Transverse colon (tissue), 4 donors: ENCODE measurements at places on chromosomes 3 and 15. TPM values are rescaled to one million over a fixed set of nuclear protein-coding genes. Genes with fewer than 3 reads are reported as not detected.
A peak's percentile ranks its signal among the peaks of the same experiment; 100 is the strongest.

DNA sequence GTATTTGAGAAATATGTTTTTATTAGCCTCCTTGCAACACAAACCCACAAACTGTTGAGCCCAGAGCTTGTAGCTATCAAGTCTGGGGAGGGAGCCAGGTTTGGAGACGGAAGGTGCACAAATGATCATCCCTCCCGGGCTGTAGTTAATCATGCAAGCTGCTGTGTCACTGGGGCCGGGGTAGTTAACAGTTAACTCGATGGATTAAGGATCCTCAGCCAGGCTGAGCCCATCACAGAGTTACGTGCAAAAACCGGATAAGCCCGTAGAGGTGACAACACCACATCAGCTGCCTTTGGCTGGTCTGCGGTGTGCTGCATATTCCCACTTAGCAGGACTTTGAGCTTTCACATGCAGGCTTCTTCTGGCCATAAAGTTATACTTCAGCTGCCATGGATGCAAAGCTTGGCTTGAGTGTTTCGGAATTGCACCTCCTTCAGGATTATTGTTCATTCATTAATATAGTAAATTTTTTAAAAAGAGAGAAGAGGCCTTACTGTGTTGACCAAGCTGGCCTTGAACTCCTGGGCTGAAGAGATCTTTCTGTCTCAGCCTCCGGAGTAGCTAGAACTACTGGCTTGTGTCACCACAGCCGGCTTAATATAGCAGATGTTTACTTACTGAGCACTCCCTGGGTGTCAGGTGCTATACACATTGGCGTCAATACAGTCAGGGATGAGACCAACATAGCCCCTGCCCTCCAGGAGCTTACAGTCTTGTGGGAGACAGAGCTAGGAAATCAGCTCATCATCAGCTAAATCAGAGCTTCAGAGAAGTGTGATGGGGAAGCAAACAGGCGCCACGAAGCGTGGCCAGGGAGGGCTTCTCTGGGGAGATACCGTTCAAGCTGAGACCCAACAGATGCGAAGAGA is 226.8 kb upstream of the BHLHE40 start:
- peak; percentile 64 for DNase-seq

THRB gene
- total RNA-seq = 9.8 TPM

GRCh38 chr3:159884661-159885402 is 103.8 kb upstream of the IL12A start:
- DNase-seq = no peak

SERPINI1 gene
- 1.5 TPM for total RNA-seq

DNA sequence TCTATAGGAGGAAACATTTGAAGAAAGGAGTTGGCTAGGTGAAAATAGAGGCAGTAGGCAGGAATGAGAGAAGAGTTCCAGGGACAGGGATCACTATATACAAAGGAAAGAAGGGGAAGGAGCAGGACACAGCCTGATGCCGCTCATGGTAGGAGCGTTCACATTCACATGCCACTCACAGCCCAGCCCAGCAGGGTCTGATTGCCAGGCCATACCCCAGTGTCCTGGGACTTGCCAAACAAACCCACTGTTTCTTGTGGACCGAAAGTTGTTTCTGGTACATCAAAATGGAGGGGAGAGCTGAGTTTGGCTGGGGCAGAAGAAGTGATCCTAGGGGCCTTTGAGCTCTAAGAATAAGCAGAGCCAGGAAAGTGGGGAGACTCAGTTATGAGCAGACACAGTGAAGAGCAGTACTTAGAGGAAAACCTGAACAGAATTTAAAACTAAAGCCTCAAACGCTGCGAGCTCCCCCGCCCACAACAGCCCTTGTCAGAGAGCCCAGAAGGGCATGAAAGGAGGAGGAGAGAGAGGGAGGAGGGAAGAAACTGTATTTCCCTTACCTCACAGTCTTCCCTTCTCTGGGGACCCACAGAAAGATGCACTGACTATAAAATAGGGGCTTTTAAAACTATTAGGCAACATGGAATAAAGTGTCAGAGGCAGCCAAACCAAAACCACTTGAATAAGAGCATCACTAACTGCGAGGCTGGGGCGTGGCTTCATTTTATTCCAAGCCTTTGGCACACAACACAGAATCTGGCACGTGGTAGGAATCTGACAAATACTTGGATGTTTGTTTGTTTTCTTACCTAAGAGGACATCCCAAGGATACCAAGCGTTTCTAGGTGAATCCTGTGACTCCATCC is 129.0 kb downstream of the RPL22L1 start:
- peak; percentile 13 for DNase-seq

CKMT1B gene
- 184 TPM for total RNA-seq

GRCh38 chr3:151402349-151402748 is 17.8 kb upstream of the P2RY12 start:
- no peak for DNase-seq

GRCh38 chr3:106588739-106589138 is 719.9 kb upstream of the CBLB start:
- DNase-seq = no peak

RPN1 gene
- total RNA-seq = 125 TPM

ADAMTS9 gene
- 16.1 TPM for total RNA-seq

DNA sequence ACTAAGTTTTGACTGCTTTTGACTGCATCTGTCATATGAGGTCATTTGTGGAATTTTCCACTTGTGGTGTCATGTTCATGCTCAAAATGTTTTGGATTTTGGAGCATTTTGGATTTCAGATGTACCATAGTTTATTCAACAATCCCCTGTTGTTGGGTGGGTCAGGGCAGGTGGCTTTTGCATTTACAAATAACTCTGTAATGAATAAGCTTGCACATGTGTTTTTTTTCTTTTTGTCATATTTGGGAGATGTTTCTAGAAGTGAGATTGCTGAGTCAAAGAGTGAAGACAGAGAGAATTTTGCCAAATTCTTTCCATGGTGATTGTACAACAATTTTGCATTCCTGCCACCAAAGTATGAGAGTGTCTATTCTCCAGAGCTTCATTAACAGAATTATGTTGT is 62.4 kb upstream of the ADPGK start:
- no peak for DNase-seq

- DNase-seq = no peak
Measured at GRCh38 chr15:45307230-45307924, 55.3 kb downstream of the SLC28A2 start.

DNA sequence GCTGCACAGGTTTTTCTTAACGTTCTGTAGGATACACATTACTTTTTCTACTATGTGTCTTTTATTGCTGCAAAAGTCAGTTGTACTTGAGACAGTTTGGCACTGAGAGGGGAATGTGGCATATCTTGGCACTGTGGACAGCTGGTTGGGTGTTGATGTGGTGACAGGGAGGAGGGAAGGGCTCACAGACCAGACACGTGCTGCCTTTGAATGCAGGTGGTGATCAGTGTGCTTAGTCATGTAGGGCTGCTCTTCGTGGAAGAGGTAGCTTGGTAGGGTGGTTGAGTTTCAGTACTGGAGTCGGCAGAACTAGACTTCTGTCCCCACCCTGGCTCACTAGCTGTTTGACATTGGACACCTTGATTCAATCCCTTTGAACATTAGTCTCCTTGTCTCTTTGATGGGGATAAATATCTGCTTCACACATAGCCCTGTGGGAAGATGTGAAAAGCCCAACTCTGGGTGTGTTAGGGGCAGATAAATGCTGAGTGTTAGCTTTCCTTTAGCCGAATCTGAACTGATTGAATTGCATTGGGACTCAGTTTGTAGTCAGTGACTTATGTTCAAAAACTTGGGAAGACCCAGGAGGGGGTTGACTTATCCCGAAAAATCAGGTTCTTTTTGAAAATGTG is 108.4 kb downstream of the PTPRG start:
- DNase-seq = peak; percentile 50

DNA sequence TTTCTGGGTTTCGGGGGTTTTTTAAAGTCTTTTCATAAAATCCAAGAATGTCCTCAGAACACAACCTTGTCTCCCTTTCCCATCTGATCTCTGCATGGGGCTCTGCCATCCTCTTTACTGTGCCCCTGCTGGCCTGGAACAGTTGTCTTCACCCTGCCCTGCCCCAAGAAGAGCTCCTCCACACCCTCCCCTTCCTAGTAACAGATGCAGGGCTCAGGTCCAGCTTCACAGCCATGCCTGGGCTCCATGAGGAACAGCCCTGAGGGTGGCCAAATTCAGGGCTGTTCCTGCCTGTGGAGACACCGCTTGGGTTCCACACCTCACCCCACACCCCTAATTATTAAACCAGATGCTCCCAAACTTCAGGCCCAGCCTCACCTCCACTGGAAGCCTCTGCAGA is 12.9 kb upstream of the ULK3 start:
- DNase-seq = no peak

DNA sequence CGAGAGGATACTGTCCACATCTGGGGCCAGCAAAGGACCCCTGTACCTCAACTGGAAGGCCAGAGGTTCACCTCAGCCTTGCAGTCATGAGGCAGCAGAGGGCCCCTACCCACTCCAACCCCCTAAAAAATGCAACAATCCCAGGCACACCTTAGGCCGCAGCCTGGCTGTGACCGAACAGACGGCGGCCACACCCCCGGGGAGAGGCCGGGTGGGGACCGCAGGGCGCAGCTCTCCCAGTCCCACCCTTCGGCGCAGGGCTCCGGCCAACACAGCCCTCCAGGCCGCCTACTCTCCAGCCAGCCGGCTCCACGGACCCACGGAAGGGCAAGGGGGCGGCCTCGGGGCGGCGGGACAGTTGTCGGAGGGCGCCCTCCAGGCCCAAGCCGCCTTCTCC is 457 bp upstream of the DNAJA4 start:
- peak; percentile 79 for DNase-seq

GRCh38 chr3:153305189-153305588 is 143.2 kb downstream of the RAP2B start:
- DNase-seq = no peak

DNA sequence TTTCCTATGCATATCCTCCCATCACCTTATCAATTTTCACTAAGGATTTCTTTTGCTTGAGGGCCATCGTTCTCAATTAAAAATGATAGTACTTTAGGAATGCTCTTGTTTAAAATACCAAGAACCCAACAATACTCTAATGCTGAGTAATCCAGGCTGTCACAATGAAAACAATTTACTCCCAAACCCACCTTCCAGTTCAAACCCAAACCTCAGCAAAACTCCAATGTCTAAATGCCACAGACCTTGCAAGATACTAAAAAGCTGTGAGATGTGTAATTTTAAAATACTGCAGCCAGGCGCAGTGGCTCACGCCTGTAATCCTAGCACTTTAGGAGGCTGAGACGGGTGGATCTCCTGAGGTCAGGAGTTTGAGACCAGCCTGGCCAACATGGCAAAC is 889.8 kb downstream of the ROBO1 start:
- no peak for DNase-seq

GRCh38 chr15:83913034-83913632 is 259.2 kb downstream of the ADAMTSL3 start:
- no peak for DNase-seq

GRCh38 chr3:52839892-52840545 is 5.2 kb upstream of the MUSTN1 start:
- no peak for DNase-seq

DNA sequence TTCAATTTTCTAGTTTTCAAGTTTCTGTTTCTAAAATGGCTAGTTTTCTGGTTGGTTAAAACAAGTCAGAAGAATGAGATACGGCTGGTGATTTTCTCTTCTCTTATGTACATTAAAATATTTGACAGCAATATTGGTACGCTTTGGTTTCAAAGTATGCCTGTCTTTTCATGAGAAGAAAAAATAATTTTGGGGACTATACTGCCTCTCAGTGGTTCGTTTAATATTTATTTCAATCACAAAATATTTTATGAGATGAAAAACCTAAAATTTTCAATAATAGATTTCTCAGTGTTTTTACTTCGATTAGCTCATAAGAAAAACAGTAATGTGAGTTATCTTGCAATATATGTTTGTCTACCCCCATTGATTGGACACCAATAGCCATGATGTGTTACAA is 72.8 kb upstream of the AADACL2 start:
- DNase-seq = no peak

DNA sequence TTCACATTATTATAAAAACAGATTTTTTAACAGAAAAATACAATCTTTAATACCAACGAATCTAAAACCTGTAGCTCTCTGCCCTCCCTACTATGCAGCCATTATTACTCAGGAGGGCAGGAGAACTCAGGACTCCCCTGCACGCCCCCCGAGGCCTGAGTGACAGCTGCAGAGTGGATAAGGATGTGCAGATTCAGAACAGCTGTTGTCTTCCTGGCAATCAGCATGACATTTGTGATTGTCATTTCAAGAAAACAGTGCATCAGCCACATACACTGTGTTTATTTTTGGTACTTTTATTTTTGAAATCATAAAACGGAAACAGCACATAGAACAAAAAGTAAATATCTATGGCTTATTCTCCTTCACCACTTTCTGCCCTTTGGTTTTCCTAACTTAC is 450.8 kb downstream of the OCA2 start:
- no peak for DNase-seq

GRCh38 chr3:167691366-167691765 is 37.6 kb upstream of the WDR49 start:
- DNase-seq = no peak

- no peak for DNase-seq
Measured at GRCh38 chr15:47972738-47973137, 148.1 kb upstream of the SLC24A5 start.
